ENCODE measurements at places on chromosomes 5 and 9.

GRCh38 chr5:147863454-147864158 is 14.9 kb upstream of the SCGB3A2 start:
- DNase-seq, result no peak

- DNase-seq, result no peak
These were observed 131.4 kb downstream of the MAST4 start for GRCh38 chr5:66727630-66728029.

GRCh38 chr5:163407034-163407655 is 30.2 kb upstream of the CCNG1 start:
- peak; percentile 50 for DNase-seq

GRCh38 chr5:176792655-176793342 is 17.6 kb upstream of the UNC5A start:
- no peak for DNase-seq

GRCh38 chr9:98964911-98965336 is 21.2 kb downstream of the COL15A1 start:
- no peak for DNase-seq

All from MV-4-11 (cell line).